ENCODE measurements at places on chromosomes 6 and 20.

DNA sequence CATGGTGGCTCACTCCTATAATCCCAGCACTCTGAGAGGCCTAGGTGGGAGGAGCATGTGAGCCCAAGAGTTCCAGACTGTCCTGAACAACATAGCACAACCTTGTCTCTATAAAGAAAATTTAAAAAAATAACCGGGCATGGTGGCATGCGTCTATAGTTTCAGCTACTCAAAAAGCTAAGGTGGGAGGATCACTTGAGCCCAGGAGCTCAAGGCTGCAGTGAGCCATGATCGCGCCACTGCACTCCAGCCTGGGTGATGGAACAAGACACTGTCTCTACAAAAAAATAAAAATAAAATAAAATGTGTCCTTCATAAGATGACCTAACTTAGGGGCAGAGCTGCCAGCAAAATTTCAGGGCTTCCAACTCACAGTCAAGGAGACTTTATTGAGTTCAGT, 12.6 kb downstream of the ID4 start:
- DNase-seq: no peak

- DNase-seq: no peak
These were observed 174.0 kb upstream of the RSPO3 start for GRCh38 chr6:126944512-126944911.

- DNase-seq: no peak
These were observed 14.0 kb downstream of the GMDS start for GRCh38 chr6:2231438-2231837.

DNA sequence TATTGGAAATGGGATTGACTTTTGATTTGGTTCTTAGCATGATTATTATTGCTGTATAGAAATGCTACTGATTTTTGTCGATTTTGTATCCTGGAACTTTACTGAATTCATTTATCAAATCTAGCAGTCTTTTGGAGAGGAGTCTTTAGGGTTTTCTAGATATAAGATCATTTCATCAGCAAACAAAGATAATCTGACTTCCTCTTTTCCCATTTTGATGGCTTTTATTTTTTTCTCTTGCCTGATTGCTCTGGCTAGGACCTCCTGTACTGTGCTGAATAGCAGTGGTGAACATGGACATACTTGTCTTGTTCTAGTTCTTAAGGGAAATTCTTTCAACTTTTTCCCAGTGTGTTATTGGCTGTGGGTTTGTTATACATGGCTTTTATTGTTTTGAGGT, 64.6 kb downstream of the ZC2HC1B start:
- DNase-seq: no peak

DNA sequence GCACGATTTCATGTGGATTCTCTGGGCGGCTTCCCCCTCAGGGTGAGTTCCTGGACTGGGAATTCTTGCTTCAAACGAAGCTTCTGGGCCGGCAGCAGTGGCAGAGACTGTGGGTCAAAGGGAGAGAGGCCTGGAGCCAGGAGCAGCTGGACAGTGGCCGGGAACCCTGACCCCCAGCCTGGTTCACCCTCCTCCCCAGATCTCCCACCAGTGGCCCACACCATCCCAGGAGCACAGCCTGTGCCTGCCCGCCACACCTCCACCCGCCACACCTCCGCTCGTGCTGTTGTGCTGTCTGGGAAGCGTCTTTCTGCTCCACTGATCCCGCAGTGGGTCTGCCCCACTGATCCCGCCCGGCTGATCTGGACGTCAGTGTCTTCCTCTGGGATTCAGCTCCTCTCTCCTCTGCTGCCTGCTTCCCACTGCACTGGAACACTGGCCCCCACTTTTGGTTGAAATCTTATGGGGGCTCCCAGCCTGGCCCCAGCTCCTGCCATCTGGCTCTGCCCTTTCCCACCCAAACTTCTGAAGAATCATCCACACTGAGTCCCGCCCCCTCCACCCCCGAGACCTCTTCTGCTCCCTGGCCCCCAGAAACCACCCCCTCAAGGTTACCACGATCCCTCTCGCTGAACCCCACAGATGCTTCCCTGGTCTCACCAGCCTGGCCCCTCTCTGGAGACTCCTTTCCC, 9.8 kb downstream of the ZBP1 start:
- DNase-seq: no peak

DNA sequence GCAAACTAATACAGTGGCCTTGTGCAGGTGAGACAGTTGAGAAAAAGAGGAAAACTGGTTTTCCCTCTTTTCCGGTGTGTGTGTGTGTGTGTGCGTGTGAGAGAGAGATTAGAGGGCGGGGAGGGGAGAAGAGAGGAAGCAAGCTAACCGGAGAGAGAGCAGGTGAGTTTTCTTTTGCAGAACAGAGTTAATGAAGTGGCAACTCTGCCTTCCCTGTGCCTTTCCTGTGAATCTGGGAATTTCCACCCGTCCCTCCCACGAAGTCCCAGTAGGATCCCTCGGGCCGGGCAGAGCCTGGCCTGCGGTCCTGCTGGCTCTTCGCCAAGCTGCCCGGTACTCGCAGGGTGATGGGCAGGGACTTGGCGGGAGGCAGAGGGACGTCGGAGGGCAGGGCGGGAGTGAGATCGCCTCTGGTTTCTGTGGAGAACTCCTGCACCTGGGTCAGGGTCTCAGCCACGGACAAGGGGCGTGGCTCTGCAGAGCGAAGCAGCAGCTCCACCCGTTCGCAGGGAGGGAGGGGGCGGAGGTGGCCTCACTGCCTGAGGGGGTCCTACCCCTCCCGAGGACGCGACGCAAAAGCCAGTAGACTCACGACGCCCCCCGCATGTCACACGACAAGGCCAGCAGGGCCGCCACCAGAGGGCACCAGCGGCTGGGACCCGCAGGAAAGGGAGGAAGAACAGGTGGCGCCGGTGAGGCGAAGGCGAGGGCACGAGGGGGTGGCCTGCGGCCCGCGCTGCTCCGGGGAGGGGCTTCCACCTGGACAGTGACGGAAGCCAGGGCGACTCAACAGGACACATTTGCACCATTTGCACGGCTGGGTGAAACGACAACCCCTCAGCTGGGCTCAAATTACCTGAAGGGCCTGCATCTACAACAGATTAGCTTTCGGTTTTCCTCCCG, 51.2 kb upstream of the RNF182 start:
- DNase-seq: peak; percentile 15

DNA sequence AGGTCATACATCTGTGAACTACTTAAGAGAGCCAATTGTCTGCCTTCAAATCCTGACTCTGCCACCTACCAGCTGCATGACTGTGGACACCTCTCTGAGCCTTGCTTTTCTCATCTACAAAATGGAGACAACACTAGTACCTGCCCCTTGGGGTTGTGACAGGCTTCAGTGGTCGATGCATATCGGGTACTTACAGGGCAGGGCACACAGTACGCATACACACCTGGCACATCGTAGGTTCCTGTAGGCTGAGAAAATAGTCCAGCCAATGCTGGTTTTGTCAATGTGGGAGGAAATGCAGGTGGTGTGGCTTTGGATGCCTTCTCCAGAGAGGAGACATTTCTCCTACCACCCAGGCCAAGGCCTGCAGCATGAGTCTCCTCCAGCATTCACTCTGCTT, 2.3 kb downstream of the ADIG start:
- DNase-seq: no peak

- no peak for DNase-seq
These were observed 212.4 kb upstream of the LRFN2 start for GRCh38 chr6:40799296-40800140.

GRCh38 chr6:4287811-4288244, 152.5 kb upstream of the ECI2 start:
- DNase-seq: no peak

- no peak for DNase-seq
These were observed 16.2 kb downstream of the L3MBTL3 start for GRCh38 chr6:130034378-130035146.

DNA sequence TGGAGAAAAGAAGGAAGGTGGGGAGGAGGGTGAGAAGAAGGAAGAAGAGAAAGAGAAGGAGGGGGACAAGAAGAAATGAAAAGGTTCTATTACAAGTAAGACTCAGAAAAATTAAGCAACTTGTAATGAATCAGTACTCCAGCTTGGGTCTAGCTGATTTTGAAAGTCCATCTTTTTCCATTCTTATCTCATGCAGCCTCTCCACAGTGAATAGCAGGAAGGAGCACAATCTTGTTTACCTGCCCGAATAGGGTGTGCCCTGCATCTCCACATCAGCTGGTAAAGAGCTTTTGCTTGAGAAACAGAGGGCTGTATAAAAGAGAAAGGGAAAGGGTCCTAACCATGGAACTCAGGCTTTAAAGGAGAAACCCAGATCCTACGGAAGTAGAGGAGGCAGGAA, 348.8 kb downstream of the TPBG start:
- no peak for DNase-seq

GRCh38 chr20:57076152-57076652, 190.2 kb downstream of the BMP7 start:
- DNase-seq: no peak

- DNase-seq: no peak
These were observed 46.2 kb upstream of the SDHAF4 start for GRCh38 chr6:70520575-70520974.

DNA sequence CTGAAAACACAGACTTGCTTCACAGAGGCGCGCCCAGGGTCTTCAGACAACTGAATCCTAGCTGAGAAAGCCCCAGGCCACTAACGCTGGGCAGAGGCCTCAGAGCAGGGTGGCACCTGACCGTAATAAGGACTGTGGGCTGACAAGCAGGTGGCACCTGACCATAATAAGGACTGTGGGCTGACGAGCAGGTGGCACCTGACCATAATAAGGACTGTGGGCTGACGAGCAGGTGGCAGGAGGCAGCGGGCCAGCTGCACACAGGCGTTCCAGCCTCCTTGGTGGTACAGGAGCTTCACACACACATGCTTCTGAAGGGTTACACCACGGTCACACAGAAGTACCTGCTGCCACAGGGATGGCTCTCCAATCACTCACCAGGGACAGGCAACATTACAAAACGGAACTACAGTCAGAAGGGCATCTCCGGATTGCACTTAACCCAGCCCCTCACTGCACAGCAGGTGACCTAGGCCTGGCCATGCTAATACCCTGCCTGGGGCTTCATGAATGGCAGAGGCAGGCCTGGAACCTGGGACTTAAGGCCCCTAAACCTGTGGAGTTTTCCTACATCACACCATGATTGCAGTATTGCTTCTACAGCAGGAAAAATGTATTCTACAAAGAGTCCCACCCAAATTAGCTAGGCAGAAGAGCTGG, 50.8 kb downstream of the PSMG4 start:
- DNase-seq: no peak

DNA sequence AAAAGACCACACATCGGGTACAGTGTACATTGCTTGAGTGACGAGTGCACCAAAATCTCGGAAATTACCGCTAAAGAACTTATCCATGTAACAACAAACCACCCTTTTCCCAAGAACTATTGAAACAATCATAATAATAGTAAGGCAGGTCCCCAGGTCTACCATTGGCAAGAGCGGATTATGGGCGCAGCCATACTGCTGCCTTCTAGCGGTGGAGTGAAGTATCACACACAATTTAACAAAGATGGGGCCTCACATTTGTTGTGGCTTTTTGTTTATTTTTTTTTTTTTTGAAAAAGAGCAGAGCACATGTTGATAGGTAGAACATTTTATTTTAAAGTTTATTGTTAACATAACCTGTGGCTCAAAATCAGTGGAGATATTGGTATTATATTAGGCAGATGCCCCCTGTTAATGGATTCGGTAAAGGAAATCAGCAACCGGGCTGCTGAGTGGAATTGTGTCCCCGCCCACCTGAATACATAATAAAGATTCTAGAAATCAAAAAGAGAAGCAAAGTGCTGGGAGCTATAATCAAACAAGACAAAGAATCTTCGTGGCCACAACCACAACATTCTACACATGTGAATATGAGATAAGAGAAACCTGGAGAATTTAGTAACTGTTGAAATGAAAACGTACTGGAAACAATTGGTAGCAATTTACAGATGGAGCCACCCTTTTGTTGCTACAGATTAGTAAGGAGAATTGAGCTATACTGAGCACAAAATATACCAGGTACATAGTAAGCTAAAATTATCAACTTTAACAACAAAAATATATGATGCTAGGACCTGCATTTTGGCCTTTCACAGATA, 94.2 kb upstream of the EXOC2 start:
- no peak for DNase-seq

- DNase-seq: no peak
These were observed 48.6 kb upstream of the NAA20 start for GRCh38 chr20:19968466-19969073.

DNA sequence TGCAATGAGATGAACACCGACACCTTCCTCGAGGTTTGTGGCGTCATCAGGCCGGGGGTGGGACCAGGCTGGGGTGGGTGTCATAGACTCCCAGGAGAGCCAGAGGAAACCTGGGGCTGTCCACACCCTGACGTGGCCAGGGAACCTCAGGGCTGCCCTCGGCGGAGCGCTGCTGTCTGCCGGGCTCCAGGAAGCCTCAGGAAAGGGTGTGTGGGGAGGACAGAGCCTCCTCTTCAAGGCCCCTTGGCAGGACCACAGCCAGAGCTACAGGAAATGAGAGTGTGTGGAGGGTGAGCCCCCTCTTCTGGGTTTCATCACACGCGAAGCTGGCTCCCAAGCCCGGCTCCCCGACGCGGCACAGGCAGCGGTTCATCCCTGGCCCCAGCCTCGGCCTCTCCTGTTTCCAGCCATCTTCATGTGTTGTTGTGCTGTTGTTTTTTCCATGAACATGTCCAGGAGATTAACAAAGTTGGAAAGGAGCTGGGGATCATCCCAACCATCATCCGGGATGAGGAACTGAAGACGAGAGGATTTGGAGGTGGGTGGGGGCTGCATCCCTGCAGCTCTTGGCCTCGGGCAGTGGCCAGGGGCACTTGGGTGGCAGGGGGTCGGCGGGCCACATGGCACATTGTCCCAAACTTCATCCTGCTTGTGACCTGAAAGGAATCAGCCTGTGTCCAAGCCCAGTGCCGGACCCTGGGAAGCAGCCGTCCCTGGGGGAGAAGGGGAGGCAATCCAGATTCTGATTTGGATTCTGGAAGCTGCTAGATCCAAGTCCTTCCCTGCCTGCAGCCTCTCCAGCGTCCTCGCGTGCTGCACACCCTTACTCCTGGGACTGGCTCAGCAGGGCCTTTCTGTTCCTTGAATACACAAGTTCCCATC, 6.4 kb downstream of the NPEPL1 start:
- DNase-seq: no peak

DNA sequence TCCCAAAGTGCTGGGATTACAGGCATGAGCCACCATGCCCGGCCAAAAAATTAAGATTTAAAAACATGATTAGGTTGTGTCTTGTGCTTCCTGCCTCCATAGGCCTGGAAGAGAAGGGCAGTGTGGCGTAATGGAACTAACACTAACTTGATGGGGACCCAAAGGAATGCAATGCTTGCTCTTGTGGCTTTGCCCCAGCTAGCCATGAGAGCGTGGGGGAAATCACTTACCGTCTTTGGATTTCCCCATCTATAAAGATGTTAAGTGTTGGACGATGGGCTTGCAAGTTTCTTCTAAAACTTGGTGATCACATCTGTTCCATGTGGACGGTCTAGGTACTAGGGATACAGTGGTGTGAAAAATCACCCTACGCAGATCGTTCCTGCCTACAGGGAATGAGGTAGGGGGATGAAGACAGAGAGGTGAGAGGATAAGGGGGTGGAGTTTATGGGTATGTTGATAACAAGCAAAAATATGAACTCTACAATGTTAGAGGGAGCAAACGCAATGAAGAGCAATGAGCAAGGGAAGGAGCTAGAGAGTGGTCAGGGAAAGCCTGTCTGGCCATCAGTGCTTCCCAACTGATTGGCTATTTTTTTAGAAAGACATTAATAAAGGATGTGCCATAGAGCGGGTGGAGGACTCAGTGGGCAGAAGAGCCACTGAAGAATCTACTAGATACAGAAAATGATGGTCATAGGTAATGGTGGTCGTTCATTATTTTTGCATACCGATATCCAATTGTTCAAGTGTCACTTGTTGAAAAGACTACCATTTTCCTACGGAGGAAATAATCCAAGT, 165.2 kb downstream of the BCAS1 start:
- DNase-seq: no peak

- no peak for DNase-seq
These were observed 23.5 kb upstream of the NPBWR2 start for GRCh38 chr20:64130876-64131275.

- no peak for DNase-seq
These were observed 406.5 kb downstream of the KIF16B start for GRCh38 chr20:16166737-16167136.
